ENCODE measurements at places on chromosomes 1 and 21.
A peak's percentile ranks its signal among the peaks of the same experiment; 100 is the strongest.

DNA sequence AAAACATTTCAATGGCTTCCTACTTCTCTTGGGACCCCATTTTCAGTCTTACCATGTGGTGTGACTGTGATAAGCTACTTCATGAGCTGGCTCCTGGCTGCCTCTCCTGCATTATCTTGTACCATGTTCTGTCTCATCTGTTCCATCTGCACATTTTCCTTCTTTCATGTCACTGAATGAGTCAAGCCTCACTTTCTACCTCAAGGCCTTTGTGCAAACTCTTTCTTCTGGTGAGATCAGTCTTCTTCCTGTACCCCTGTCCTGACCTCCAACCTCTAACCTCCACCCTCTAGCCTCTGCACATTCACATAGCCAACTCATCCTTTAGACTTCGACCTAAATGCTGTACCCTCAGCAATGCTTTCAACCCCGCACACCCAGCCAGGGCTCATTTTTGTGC, 9.6 kb upstream of the FAM78B start:
- no peak for DNase-seq

GRCh38 chr1:64550510-64550909, 80.6 kb downstream of the CACHD1 start:
- DNase-seq: no peak

DNA sequence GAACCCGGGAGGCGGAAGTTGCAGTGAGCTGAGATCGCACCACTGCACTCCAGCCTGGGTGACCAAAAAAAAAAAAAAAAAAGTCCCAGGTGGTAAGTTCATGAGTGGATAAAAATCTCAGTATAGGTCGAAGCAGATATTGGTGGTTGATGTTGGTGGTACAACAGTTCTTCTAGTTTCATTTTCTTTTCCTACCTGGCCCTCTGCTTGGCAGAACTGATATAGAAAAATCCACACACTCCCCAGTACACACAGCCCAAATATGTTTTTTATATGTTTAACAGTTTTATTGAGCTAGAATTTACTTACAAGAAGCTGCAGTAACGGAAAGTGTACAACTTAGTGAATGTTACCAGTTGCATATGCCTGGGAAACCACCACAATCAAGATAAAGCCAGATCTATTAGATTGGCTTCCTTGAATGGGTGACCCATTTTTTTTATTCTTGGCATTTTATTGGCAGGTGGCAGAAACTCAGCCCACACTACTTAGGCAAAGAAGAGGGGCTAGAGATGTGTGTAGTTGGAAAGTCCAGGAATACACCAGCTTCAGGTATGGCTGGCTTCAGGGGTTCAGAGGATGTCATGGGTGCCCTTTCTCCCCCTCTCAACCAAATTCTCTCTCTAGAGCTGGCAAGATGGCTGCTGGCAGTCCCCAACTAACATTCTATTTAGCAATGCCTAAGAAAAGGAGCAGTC, 118.3 kb upstream of the SLC25A33 start:
- DNase-seq: no peak

DNA sequence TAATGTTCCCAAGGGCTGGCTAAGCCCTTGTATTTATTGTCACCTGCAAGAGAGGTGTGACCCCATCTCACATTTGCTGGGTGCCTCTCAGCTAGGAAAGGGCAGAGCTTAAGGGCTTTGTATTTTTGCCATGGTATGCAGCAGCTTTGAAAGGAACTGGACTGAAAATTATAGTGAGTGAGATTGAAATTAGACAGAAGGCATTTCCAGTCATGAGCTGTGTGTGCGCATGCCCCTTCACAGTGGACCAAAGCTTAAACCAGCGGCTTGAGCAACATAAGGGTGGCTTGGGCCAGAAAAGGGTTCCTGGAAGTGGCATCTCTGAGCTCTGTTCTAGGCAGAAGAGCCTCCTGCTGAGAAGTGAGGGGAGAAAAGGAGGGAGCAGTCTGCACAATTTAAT, 19.8 kb downstream of the MYOG start:
- no peak for DNase-seq

- DNase-seq: no peak
These were observed 94.2 kb downstream of the PHTF1 start for GRCh38 chr1:113665071-113665470.

DNA sequence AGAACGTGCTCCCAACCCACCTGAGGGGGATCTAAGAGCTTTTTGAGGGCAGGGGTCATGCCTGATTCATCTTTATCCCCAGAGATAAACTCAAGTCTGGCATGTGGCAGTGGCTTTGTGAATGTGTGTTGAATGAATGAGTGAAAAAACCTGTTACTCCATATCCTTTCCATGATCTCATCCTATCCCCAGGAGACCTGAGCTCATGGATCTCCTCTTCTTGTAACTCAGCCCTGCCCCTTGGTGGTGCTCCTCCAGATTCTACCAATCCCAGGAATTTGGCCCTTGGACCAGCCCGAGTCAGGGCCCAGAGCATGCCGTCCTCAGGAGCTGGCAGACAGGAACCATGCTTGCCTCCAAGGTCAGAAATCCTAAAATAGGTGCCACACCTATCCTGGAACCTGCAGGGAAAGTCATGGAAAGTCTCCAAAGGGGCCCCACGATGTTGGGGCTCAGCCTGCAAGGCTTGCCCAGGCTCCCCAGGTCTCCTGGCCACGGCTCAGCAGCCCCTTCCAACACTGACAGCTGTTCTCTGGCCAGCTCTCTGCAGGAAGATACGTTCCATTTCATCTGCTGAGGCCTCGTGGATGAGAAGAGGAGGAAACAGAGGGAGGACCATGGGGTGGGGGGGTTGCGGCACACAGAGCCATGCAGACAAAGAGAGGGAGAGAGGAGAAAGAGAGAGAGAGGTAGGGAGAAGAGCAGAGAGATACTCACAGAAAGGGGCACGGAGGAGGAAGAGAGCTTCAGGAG, 214.6 kb downstream of the TRABD2B start:
- no peak for DNase-seq

DNA sequence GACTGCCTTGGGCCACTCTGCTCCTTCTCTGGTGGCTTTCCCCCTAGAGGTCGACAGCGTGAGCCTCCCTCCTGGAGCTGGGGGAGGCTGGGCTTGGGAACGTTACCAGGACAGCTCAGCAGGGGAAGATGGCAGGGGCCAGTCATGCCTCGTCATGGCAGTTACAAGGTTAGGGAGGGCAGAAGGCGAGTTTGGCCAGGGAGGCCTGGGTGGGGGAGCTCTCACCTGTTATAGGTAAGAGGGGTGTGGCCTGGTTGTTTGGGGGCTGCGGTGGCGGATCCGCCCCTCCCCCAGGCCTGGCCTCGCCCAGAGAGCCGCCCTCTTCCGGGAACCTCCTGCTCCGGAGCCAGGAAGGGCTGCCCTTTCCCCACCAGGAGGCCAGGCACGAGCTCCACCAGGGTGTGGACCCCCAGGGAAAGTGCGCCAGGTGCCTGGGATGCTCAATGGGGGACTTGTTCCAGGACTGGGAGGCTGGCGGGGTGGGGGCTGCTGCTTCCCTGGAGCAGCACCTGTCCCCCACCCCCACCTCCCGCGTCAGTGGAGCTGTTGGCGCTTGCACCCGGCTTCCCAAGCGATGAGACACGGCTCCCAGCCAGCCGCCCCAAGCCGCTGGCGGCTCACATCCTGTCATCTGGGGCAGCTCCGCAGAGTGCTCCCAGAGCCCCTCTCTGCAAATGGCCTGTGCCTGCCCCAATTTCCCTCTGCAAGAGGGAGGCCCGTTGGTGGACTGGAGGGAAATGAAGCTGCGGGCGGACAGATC, 23.6 kb upstream of the PKP1 start:
- no peak for DNase-seq

DNA sequence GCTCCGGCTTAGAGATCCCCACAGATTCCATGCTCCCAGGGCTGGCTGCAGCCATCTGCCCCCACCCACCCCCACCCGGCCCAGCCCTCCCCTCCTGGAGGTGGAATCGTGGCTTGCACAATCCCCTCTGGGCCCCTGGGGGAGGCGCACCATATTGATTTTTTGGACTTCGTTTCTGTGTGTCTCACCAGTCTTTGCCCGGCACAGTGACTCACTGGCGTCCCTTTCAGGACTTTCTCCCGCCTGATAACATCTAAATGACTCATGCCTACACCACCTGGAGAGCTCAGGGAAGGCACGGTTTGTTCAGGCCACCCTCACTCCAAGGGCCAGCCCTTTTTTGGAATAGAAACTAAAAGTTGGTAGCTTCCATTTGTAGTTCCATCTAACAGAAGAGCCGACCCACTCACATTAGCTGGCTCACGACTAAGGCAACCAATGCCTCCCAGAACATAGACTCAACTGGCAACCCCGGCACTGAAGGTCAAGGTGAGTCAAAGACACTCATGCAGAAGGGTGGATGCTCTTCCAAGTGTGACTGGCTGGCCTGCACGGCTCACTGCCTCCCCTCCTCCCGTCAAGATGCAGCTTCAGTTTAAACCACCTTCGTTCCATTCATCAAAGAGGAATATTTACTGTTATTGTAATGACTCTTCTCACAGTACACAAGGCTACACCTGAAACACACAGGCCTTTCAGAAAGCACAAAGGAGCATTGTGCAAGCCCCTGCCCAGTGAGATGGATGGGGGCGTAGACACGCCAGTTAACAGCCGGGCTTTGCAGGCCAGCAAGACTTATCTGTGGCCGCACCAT, 18.1 kb upstream of the ETS2 start:
- no peak for DNase-seq

DNA sequence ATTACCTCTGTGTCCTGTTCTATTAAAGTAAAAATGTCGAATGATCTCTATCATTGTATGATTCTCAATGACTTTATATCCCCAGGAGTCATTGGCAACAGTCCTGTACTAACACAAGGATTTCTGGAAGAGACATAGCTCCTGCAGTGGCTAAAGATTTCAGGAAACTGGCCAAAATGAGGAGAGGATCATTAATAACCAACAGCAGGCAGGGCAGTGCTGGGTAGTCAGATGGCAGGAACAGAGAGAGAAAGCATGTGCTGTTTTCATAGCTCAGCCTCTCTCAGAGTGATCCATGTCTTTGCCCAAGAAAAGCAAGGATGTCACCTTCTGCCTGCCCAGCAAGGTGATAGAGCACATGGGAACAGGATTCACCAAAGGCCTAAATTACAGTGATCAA, 604.7 kb upstream of the PLXNA2 start:
- DNase-seq: no peak

- DNase-seq: no peak
These were observed 129.3 kb downstream of the PRDM2 start for GRCh38 chr1:13829152-13829769.

GRCh38 chr21:45019076-45019886, 55.1 kb upstream of the ADARB1 start:
- DNase-seq: no peak

- no peak for DNase-seq
These were observed 26.3 kb downstream of the PRDX6 start for GRCh38 chr1:173503391-173503790.

- no peak for DNase-seq
These were observed 200.6 kb upstream of the CACYBP start for GRCh38 chr1:174799136-174799479.

DNA sequence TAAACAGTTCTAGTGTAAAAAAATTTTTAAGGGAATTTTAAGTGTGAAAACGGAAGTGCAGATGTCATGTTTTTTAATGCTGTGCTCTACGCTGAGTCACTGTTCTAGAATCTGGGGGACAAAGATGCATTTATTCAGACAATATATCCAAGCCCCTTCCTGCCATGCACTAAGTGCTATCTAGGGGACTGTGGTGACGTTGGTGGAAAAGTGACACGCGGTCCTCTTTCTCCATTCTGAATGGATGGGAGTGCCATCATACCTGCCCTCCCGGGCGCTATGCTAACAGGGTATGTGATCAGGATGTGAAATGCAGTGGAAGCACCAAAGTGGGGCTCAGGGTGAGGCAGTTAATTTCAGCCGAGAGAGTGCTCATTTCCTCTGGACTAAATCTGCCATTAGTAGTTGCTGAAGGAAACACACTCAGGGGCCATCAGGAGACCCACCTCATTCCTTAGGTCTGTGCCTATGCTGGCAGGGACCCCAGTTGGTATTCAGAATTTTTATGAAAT, 6.6 kb downstream of the C1orf226 start:
- DNase-seq: no peak

DNA sequence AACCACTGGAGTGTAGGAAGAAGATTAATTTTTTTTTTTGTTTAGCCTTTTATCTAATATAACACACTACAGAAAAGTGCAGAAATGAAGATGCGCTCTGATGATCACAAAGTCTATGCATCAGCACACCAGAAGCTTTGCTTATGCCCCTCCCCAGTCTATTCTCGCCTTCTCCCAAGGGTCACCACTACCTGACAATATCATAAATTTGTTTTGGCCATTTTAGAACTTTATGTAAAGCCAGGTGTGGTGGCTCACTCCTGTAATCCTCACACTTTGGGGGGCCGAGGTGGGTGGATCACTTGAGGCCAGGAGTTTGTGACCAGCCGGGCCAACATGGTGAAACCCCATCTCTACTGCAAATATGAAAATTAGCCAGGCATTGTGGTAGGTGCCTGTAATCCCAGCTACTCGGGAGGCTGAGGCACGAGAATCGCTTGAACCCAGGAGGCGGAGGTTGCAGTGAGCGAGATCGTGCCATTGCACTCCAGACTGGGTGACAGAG, 231.3 kb downstream of the FOXD2 start:
- DNase-seq: no peak

- DNase-seq: peak; percentile 13
These were observed 87.1 kb upstream of the CACNA1E start for GRCh38 chr1:181396171-181396670.

- DNase-seq: no peak
These were observed 29.8 kb upstream of the TADA1 start for GRCh38 chr1:166905900-166906299.

GRCh38 chr1:236489710-236490377, 33.9 kb upstream of the LGALS8 start:
- DNase-seq: no peak

DNA sequence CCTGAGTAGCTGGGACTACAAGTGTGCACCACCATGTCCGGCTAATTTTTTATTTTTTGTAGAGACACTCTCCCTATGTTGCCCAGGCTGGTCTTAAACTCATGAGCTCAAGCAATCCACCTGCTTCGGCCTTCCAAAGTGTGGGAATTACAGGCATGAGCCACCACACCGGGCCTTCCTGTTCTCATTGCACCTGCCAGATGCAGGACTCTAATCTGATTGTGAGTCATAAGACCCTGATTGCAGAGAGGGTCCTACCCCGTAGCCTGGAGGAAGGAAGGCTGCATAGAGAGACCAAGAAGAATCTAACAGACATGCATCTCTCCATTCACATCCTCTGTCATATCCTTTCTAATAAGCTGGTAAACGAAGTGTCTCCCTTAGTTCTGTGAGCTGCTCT, 19.5 kb upstream of the CGN start:
- no peak for DNase-seq

GRCh38 chr1:109977657-109978378, 6.7 kb upstream of the AHCYL1 start:
- DNase-seq: no peak

GRCh38 chr1:240611619-240612480, at the start of gene GREM2:
TSS of gene GREM2 (minus strand) at chr1:240612155. CDS start at chr1:240493475, 118,680 bp downstream.
- DNase-seq: peak; percentile 14

GRCh38 chr1:20417581-20417980, 68.4 kb downstream of the CAMK2N1 start:
- DNase-seq: no peak
